Testis (tissue), 5 donors: ENCODE measurements at places on chromosomes 5 and 9. TPM values are rescaled to one million over a fixed set of nuclear protein-coding genes. Genes with fewer than 3 reads are reported as not detected.

Gene FBXL17
- 22.6 TPM for total RNA-seq

Gene INSL4
- not detected for total RNA-seq

Gene CCIN
- total RNA-seq = 84.8 TPM

Gene DBH
- 0.06 TPM for total RNA-seq

Gene SLC26A2
- 13.5 TPM for total RNA-seq

Gene DAB2IP
- 136 TPM for total RNA-seq

Gene ADGRV1
- 18.0 TPM for total RNA-seq

Gene AJM1
- 13.1 TPM for total RNA-seq

Gene GFRA3
- 6.3 TPM for total RNA-seq

Gene KIF12
- total RNA-seq = 5.4 TPM

Gene NUDT12
- total RNA-seq = 13.5 TPM

DNA sequence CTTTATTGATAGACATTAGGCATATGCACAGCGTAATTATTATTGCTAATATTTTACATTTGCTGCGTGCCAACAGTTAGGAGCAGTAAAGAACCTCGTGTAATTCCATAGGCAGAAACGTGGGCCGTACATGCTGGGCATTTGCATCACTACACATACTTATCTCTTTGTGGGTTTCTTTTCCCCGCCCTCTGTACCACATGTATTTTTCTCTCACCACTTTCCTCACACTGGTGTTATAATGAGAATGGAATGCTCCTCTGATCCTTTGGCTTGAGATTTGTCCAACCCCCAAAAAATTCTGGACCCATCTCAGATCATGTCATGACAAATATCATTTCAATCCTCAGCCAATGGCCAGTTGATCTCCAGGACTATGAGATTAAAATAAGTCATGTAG, 1952.6 kb upstream of the WWC1 start:
- no peak for DNase-seq

DNA sequence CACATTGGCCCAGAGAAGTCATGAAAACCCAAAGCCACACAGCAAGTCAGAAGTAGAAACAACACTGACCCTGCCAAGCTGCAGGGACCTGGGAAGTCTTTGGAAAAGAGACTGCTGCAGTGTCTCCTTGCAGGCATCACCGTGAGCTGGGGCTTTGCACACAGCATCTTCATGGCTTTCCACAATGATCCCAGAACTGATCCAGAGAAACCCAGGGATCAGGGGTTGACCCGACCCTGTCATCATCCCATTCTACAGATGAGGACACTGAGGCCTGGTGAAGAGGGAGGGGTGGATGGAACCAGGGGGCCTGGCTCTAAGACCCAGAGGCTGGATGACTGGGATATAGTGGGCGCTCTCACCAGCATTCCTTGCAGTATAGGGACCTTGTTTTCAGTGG, 4.3 kb upstream of the FAM78A start:
- DNase-seq = no peak

DNA sequence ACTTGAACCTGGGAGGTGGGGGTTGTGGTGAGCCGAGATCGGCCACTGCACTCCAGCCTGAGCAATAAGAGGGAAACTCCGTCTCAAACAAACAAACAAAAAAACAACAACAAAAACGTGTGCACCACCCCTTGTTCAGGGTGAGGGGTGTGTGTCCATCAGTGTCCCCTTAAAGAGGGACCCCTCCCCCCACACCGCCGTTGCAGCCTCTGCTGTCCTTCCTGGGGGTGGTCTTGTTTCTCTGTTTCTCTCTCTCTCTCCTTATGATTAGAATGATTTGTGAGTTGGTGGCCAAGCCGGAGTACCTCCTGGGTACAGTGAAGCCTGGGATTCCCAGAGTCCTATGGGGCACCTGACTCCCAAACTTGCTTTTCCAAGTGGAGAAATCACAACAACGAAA, 49.6 kb downstream of the RGS3 start:
- no peak for DNase-seq

DNA sequence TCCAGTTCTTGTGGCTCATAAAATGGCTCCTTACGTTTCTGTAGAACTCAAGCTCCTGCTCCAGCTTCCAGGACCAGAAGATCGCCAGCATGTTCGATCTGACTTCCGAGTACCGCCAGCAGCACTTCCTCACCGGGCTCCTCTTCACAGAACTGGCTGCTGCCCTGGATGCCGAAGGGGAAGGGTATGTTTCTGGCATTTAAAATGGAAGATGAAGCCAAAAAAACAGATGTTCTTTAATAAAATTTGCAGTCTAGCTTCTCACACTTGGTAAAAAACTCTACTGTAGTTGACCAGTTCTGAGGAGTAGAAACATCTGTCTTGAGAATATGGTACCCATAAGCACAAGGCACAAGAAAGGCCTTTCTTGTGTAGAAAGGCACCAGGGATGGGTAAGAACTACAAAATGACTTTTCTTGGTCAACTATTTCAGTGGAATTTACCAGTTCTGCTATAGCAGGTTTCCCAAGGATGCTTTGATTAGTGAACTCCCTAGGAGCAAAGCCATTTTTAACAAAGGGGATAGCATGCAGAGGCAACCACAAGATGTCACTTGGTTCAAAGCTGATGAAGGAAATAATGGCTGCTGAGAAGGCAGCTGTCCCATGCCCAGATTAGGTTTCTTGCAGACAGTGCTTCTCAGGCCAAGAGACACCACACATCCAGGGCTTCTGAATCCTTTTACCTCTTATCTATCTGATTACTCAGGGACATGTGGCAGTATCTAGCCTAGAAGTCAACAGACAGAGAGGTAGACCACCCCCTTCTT, 192.4 kb downstream of the DOCK8 start:
- no peak for DNase-seq

DNA sequence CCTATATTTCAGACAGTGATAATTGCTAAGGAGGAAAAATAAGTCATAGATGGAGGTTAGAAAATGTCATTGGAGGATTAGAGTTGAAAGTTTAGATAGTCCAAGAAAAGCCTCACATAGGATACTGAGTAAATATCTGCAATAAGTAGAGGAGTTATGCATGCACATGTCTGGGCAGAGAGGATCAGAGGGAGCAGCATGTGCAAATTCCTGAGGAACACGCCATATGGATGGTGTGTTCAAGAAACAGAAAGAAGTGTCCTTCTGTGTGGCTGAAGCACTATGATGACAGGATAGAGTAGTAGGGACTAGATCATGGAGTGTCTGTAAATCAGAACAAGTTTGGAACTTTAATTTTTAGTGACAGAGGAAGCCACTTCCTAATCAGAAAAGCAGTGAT, 52.2 kb downstream of the SGCD start:
- no peak for DNase-seq

- no peak for DNase-seq
Measured at GRCh38 chr9:100108559-100108958, 9.5 kb downstream of the INVS start.

DNA sequence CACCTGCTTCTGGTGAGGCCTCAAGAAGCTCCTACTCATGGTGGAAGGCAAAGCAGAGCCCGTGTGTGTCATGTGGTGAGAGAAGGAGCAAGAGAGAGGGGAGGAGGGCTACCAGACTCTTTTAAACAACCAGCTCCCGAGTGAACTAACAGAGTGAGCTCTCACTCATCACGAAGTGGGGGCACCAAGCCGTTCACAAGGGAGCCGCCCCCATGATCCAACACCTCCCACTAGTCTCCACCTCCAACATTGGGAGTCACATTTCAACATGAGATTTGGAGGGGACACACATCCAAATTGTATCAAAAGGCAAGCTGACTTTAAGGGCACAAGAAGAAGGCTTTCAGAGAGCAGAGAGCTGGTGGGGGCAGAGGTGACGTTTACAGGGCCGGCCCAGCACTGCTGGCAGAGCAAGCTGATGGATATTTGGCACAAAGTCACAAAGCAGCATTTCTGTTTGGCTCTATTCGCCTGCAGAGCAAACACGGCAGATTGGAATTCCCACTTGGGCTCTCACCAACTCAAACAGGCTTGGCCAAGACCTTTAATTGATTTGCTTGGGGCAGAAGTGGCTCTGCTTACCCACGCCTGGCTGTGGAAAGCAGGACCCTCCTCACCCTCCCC, 20.0 kb downstream of the PITX1 start:
- no peak for DNase-seq

DNA sequence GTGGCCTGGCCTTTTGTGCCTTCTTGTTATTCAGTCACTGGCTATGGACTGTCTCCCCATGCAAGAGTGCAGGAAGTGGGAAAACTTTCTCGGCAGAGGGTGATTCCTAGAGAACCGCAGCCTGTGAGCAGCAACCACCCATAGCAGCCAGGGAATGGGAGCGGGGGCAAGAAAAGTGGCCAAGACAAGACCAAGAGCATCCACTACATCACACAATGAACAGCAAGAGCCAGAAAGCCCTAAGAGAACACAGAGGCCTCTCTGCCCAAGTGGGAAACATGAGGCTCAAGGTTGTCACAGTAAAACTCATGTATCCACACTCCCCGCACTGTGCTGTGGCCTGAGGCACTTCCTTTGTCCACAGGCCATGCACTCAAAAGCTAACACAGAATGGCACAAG, 129.1 kb upstream of the FSTL4 start:
- DNase-seq = no peak

DNA sequence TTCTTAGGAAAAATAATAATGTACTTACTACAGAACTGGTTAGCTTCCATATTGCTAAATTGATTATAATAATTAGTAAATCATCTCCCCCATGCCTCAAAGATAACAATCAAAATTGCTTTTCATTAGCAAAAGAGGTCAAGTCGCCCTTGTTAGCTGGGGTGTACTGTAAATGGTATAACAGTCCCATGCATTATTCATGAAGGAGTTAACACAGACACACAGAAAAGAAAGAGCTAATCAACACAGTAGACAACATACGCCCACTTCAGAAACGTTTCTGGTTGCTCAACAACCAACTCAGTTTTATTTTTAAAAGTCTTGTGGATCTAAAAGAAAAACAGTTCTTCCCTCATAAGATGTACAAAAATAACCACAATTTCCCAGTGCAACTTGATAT, 100.2 kb downstream of the MPDZ start:
- no peak for DNase-seq

- no peak for DNase-seq
Measured at GRCh38 chr5:104199771-104200170, 637.2 kb upstream of the NUDT12 start.

DNA sequence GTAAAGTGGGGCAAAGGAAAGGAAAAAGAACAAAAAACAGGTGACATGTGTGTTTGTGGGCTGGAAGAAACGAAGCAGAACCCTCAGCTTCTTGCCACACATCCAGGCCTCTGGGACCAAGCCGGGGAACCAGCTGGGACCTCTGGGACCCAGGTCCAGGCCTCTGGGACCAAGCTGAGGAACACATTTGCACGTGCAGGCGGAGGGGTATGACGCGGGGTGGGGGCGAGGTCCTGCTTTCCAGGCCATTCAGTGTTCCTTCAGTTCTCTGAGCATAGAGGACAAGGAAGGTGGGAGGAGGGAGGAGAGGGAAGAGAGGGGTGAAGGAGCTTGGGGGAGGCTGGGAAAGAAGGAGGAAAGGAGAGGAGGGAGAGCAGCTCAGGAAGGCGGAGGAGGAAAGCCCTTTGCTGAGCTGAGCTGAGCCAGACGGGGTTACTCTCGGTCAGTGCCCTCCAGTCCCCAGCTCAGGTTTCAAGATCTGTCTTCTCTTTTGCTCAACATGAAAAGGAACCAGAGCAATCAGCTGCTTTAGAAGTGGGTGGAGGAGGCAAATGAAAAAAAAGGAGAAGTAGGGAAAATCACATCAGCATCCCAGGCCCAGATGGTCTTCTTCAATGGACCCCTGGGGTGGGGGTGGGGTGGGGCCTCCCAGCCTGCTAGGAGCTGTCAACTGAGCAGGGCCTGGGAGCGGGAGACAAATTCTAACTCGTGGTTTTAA, 59.1 kb downstream of the ABCA1 start:
- peak; percentile 88 for DNase-seq

DNA sequence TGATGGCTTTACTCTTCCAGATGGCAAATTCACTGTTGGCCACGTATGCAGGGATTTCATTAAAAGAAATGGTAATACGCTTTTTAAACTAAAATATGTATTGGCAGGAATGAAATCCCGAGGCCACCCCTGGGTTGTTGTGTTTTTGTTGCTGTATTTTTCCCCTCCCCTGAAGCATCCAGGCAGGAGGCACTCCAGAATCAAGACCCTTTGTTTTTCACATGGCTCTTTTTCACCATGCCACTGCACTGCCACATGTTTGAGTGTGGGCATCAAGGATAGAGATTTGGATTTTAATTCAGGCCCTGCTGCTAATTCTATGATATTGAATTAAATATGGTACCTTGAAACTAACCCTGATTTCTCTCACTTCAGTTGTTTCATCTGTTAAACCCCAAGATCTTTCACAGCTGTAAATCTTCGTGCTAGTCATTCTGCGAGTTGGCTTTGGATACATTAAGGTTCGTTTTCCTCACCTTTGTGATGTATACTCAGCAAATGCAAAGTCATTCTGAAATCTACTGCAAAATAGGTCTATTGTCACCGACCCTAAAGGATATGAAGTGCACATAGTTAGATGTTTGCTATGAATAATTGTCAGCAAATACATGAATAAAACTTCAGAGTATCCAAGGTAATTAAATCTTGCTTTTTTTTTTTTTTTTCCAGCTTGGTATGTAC, 533.4 kb downstream of the PTPRD start:
- no peak for DNase-seq

- no peak for DNase-seq
Measured at GRCh38 chr5:126506079-126506478, 82.9 kb downstream of the GRAMD2B start.

GRCh38 chr9:115262952-115263351, 145.0 kb upstream of the TNC start:
- DNase-seq = no peak

DNA sequence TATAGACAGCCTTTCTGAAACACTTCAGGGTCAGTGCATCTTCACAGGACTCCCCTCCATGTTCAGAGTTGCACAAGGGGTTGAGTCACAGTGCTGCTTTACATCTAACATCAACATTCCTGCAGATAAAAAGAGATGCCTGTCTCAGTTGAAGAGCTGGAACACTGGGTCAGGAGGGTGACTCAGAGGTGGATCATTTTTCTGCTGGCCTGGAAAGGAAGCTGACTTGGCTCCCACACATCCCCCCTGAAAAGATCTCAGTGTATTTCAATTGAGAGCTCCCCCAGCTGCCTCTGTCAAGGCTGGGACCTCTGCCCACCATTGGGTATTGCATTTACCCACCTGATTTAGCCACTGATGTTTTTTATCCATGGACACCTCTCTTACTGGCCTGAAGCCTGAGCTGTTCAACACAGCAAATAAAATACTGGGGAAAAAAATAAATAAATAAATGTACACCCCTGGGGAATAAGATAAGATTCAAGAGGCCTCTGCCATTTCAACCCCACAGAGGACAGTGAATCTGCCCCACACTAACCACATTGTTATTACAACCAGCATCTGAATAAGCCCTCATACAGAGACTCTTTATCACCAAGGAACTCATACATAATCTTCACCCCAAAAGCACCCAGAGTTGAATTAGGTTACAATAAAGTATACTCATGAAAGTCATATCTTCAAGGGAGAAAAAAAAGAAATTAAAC, 716.4 kb downstream of the SEMA5A start:
- no peak for DNase-seq
